ENCODE measurements at places on chromosomes 7 and 10. TPM values are rescaled to one million over a fixed set of nuclear protein-coding genes. Genes with fewer than 3 reads are reported as not detected.

DNA sequence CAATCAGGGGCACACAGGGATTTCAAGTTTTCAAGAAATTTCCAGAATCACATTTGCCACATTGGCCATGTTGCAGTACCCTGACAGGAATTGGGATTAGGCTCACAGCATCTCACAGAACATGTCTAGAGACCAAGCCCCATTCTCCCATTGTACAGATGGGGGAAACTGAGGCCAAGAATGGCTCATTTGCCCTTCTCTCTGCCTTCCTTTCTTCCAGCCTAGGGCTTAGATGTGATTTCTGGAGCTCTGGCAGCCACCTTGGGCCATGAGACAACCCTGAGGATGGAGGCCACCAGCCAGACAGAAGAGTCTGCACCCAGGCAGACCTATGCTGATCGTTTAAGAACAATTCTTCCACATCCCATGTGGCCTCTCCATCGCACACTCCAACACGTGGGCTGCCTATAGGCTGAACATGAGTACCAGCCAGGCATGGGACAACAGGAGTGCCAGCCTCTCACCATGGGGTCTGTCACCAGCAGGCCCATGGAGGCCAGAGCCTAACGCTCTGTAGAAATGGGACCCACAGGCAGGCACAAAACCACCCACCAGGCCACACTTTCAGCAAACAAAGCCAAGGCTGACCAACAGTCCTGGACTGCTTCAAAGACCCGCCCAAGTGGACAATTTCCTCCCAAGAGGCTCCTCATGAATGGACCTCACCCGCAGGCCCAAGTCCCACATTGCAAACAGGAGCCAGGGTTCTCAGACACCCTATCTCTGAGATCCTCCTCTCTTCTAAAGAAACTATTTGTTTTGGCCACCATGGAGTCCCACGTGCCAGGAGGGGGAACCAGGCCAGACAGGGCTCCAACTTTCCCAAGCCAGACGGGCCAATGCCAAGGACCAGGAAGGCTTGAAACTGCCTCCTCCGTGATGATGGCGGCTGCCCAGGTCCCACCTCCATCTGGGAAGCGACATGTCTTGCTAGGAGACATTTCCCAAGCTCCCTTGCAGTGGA is 20.7 kb downstream of the PDGFA start:
- DNase-seq = no peak
- no peak overlapping the region for H3K4me3 ChIP-seq
- H3K27me3 ChIP-seq = no peaks in the 10 kb centered on the region
- H3K4me1 ChIP-seq = peaks cover 4% of the 10 kb centered on the region
- H3K36me3 ChIP-seq = peaks cover 14% of the 10 kb centered on the region

DNA sequence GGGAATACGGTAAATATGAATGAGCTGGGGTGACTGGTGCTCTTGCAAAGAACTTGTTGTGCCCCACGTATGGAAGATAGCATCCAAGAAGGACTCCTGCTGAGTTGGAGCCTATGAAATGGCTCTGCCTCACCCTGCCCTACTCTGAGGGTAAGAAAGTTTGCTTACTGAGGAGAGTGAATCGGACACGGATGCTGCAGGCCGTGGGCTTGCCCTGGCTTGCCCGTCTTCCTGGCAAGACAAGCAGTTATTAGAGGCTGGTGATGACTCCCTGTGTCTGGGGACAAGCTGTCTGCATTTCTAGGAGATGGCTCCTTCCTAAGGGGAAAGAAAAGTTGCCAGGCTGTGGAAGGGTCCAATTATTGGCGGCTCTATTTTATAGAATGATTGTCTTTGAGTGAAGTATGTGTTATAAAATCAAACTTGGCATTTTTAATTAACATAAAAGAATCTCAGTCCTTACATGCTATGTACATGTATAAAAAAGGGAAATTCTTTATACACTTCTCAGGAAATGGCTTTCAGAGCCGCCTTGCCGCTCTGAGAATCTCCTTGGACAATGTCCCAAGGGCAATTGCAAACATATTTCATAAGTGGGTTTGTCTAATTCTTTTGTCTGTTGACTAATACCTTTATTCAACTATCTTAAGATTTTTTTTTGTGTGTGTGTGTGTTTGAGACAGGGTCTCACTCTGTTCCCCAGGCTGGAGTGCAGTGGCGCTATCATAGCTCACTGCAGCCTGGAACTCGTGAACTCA is 64.6 kb downstream of the CYP26A1 start:
- H3K4me3 ChIP-seq = no peak overlapping the region
- no peak overlapping the region for H3K27ac ChIP-seq
- no peaks in the 10 kb centered on the region for H3K4me1 ChIP-seq
- DNase-seq = peak; percentile 12
- H3K36me3 ChIP-seq = no peaks in the 10 kb centered on the region
- no peaks in the 10 kb centered on the region for H3K27me3 ChIP-seq

Gene LIPK
- not detected for total RNA-seq

DNA sequence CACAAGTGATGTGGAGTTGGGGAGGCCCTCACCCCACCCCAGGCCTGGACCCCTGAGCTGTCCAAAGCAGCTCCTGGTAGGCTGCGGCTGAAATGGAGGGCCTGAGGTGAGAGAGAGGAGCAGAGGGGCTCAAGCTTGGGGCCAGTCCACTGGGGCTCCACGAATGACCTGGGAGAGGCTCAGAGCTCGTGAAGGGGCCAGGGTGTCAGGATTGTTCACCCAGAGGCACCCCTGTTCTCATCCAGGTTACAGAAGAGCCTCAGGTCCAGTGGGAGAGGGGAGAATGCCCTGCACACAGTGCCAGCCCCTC is 102.2 kb upstream of the RET start:
- no peak overlapping the region for H3K27ac ChIP-seq
- DNase-seq = no peak
- no peaks in the 10 kb centered on the region for H3K27me3 ChIP-seq
- H3K4me3 ChIP-seq = no peak overlapping the region

- H3K27ac ChIP-seq = no peak overlapping the region
- no peak for DNase-seq
- H3K27me3 ChIP-seq = no peaks in the 10 kb centered on the region
- H3K4me3 ChIP-seq = no peak overlapping the region
- no peaks in the 10 kb centered on the region for H3K4me1 ChIP-seq
Observed at GRCh38 chr7:118436663-118437062, 212.2 kb downstream of the ANKRD7 start.

GRCh38 chr10:85420501-85421191 is 945.9 kb downstream of the GRID1 start:
- no peak overlapping the region for H3K27ac ChIP-seq
- no peaks in the 10 kb centered on the region for H3K36me3 ChIP-seq
- no peaks in the 10 kb centered on the region for H3K27me3 ChIP-seq
- no peaks in the 10 kb centered on the region for H3K4me1 ChIP-seq
- no peak for DNase-seq

Gene SLC16A12
- total RNA-seq = 0.24 TPM

Gene ACTL6B
- total RNA-seq = 0.29 TPM

- H3K36me3 ChIP-seq = no peaks in the 10 kb centered on the region
- no peaks in the 10 kb centered on the region for H3K27me3 ChIP-seq
- H3K4me3 ChIP-seq = no peak overlapping the region
Observed at GRCh38 chr7:72310301-72310700, 101.8 kb downstream of the CALN1 start.

- DNase-seq = no peak
- no peak overlapping the region for H3K27ac ChIP-seq
- H3K36me3 ChIP-seq = no peaks in the 10 kb centered on the region
- H3K4me3 ChIP-seq = no peak overlapping the region
Observed at GRCh38 chr7:131829947-131830558, 273.6 kb upstream of the PODXL start.

DNA sequence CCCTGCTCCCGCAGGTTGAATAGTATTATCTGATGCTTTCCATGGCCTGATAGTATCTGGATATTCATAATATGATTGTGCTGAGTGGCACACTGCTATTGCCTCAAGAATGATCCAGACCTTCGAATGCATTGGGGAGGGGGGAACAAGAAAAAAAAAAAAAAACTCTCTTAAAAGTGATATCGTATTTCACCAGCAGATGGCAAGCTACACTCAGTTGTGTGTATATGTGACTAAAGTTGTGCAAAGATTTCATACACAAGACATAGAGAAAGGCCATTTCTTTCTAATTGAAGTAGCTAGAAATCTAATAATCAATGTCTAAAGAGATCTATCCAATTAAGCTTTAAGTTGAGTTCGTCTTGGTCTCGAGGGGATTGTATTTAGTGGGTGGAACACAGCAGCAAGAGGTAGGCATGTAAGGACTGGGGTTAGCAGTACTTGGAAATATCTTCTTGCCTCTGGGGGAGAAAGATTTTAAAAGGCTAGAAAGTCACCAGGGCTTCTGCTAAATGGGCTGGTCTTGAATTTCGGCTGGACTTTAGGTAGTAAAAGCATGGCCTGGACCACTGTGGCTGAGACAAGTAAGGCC is 15.3 kb downstream of the SFRP4 start:
- no peak overlapping the region for H3K27ac ChIP-seq
- H3K4me3 ChIP-seq = no peak overlapping the region
- no peaks in the 10 kb centered on the region for H3K36me3 ChIP-seq
- no peak for DNase-seq

DNA sequence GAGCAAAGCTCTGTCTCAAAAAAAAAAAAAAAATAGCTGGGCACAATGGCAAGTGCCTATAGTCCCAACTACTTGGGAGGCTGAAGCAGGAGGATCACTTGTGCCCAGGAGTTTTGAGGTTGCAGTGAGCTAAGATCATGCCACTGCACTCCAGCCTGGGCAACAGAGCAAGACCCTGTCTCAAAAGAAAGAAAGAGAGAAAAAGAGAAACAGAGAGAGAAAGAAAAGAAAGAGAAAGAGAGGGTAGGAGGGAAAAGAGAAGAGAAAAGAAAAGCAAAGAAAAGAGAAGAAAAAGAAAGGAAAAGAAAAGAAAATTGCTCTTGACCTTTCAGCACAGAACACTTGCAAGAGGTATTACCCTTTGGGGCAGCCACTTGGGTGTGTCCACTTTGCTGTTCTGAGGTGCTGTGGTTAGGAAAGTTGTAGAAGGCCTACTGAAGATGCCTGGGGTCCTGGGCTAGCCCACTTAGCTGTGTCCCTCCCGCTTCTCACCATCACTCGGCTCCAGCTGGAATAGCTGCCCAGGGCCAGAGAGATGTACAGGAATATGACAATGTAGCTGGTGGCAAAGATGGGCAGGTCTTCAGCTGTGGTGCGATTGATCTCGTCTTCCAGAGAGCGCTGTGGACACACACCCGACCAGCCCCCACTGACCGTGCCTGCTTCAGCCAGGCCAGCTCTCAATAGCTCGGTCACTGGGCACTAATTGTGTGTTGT is 5.6 kb downstream of the NPC1L1 start:
- DNase-seq = no peak
- no peaks in the 10 kb centered on the region for H3K4me1 ChIP-seq
- H3K27me3 ChIP-seq = no peaks in the 10 kb centered on the region
- H3K4me3 ChIP-seq = no peak overlapping the region
- no peak overlapping the region for H3K27ac ChIP-seq
- H3K36me3 ChIP-seq = no peaks in the 10 kb centered on the region

DNA sequence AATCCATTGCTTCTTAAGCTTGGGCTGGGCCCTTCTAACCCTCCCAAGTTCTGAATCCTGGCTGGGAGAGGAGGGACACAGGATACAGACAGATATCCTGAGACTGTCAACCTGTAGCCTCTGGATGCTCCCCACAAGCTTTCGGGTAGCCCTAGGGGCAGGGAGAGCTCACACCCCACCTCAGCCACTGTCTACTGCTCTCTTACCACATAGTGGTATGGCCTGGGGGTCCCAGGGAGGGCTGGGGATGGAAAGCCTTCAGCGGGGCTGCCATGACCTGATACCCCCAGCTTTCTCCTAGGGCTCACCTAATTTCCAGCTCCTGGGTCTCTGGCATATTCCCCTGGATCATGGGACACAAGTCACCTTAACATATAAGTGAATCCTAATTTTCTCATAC is 25.1 kb downstream of the CRHR2 start:
- H3K27me3 ChIP-seq = no peaks in the 10 kb centered on the region
- H3K4me3 ChIP-seq = no peak overlapping the region
- H3K36me3 ChIP-seq = no peaks in the 10 kb centered on the region
- DNase-seq = no peak
- H3K4me1 ChIP-seq = no peaks in the 10 kb centered on the region

- H3K36me3 ChIP-seq = no peaks in the 10 kb centered on the region
- no peaks in the 10 kb centered on the region for H3K27me3 ChIP-seq
- H3K4me3 ChIP-seq = no peak overlapping the region
- H3K27ac ChIP-seq = no peak overlapping the region
- H3K4me1 ChIP-seq = no peaks in the 10 kb centered on the region
- no peak for DNase-seq
Observed at GRCh38 chr7:112410092-112410491, 40.2 kb upstream of the IFRD1 start.

Gene CRYGN
- not detected for total RNA-seq

- DNase-seq = no peak
- no peaks in the 10 kb centered on the region for H3K27me3 ChIP-seq
- no peak overlapping the region for H3K4me3 ChIP-seq
- no peak overlapping the region for H3K27ac ChIP-seq
- no peaks in the 10 kb centered on the region for H3K36me3 ChIP-seq
- H3K4me1 ChIP-seq = no peaks in the 10 kb centered on the region
Observed at GRCh38 chr7:26374647-26375373, 83.1 kb downstream of the SNX10 start.

DNA sequence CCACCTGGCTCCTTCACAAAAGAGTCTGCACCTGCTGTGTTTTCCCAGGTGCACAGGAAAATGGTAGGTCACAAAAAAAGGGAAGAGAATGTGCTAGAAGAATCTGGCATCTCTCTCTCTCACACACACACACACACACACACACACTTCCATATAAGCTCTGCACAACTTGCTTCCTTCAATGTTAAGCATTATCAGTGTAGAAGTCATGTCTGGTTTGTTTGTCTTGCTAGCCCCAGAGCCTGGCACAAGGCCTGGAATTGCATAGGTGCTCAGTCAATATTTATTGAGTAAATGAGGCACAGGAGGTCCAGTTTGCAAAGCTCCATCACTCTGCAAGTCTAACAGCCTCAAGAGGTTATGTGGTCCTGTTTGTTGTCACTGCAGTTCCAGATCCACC is 867.3 kb upstream of the AUTS2 start:
- no peak overlapping the region for H3K27ac ChIP-seq
- H3K36me3 ChIP-seq = no peaks in the 10 kb centered on the region
- H3K4me1 ChIP-seq = no peaks in the 10 kb centered on the region
- DNase-seq = no peak
- no peaks in the 10 kb centered on the region for H3K27me3 ChIP-seq

Gene LIPM
- not detected for total RNA-seq

GRCh38 chr7:155635817-155636216 is 8.6 kb upstream of the RBM33 start:
- no peaks in the 10 kb centered on the region for H3K4me1 ChIP-seq
- no peak overlapping the region for H3K27ac ChIP-seq
- no peak overlapping the region for H3K4me3 ChIP-seq

Gene ARHGEF5
- total RNA-seq = 83.6 TPM

GRCh38 chr7:99601656-99602310 is 3.7 kb downstream of the TMEM225B start:
- no peaks in the 10 kb centered on the region for H3K27me3 ChIP-seq
- no peak overlapping the region for H3K4me3 ChIP-seq
- no peak overlapping the region for H3K27ac ChIP-seq
- no peak for DNase-seq
- no peaks in the 10 kb centered on the region for H3K4me1 ChIP-seq

Gene GPR26
- not detected for total RNA-seq

- no peaks in the 10 kb centered on the region for H3K4me1 ChIP-seq
- DNase-seq = peak; percentile 64
- H3K36me3 ChIP-seq = no peaks in the 10 kb centered on the region
- H3K27ac ChIP-seq = peak overlapping the region; percentile 44
- no peak overlapping the region for H3K4me3 ChIP-seq
Observed at GRCh38 chr7:2641406-2642393, 9.9 kb downstream of the TTYH3 start.

Gene PYROXD2
- 5.9 TPM for total RNA-seq

Gene PHKG1
- 1.1 TPM for total RNA-seq

All from colonic mucosa (tissue), 4 donors.